ENCODE measurements at places on chromosomes 12 and 14. TPM values are rescaled to one million over a fixed set of nuclear protein-coding genes. Genes with fewer than 3 reads are reported as not detected.

DNA sequence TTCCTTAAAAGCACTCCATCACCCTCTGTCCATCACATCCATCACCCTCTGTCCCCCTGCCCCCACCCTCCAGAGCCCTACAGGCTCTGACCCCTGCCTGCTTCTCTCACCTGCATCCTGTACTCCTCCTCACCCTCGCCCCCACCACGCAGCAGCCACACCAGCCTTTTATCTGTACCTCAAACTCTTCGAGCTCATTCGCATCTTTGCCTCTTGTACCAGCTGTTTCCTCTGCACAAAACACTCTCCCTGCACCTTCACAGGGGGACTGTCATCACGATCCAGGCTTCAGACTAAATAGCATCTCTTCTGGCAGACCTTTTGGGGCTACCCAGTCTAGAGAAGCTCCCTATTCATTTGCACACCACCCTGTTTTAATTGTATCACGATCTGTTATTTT, 24.1 kb downstream of the TMEM229B start:
- no peak for DNase-seq

The NKX2-1 gene
- not detected for total RNA-seq

- no peak for DNase-seq
Measured at GRCh38 chr12:27592548-27592947, 68.5 kb downstream of the PPFIBP1 start.

DNA sequence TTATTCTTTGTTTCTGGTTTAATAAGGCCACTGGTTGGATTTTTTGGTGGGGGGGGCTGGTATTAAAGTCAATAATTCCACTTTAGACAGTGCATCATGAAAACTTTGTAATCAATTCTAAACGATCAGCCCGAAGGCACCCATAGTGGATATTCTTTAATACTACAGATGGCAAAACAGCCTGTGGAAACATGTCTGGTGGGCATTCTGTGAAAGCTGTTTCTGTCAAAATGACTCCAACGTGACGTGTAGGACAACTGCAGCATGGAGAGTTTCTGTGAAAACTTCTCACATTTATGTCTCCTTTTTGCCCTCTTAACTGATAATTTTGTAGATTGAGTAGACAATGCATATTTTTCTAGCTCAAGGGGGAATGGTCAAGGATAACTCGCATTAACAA, 185.8 kb upstream of the FLRT2 start:
- DNase-seq = no peak

The SLC6A12 gene
- not detected for total RNA-seq

DNA sequence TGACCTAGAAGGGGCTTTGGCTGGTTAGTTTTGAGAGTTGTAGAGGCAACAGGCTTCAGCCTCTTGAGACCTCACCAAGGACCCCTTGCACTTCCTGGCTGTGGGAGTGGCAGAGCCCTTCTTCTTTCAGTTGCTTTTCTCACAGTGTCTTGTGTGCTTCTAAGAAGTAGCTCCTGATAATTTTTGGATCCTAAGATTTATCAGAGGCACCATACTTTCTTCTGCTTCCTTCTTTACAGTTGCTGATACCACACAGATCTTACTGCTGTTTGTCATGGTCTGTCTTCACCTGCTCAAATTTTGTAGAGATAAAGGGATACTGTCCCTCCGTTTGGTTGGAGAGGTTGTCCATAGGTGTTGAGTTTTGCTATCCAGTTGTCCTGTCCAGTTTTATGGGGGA, 33.8 kb downstream of the VRK1 start:
- DNase-seq = no peak

GRCh38 chr12:2177751-2178150, 125.0 kb downstream of the CACNA1C start:
- no peak for DNase-seq
